ENCODE measurements at places on chromosomes 4 and X. TPM values are rescaled to one million over a fixed set of nuclear protein-coding genes. Genes with fewer than 3 reads are reported as not detected.

The IL1RAPL2 gene
- not detected for total RNA-seq

The MAGEC1 gene
- not detected for total RNA-seq

The TMEM31 gene
- not detected for total RNA-seq

The PRRG1 gene
- 5.1 TPM for total RNA-seq

The VCX3B gene
- total RNA-seq, result not detected

The CACNA1F gene
- not detected for total RNA-seq

The WFS1 gene
- 16.0 TPM for total RNA-seq

The FOXR2 gene
- not detected for total RNA-seq

The GLOD5 gene
- total RNA-seq, result not detected

The EPHA5 gene
- 0.44 TPM for total RNA-seq

The CNKSR2 gene
- 2.7 TPM for total RNA-seq

The HSD17B13 gene
- 0.08 TPM for total RNA-seq

The OSTC gene
- 93.6 TPM for total RNA-seq

The PRR27 gene
- not detected for total RNA-seq

The CPEB2 gene
- 10.9 TPM for total RNA-seq

The SHROOM2 gene
- 0.40 TPM for total RNA-seq

The RASGEF1B gene
- total RNA-seq, result not detected

The CTAG1A gene
- not detected for total RNA-seq

The C4orf33 gene
- total RNA-seq, result 7.2 TPM

The RGN gene
- not detected for total RNA-seq

The PFKFB1 gene
- 0.10 TPM for total RNA-seq

The SLC10A4 gene
- total RNA-seq, result 7.8 TPM

The HTRA3 gene
- 13.8 TPM for total RNA-seq

The MAGEA4 gene
- not detected for total RNA-seq

The UCP1 gene
- not detected for total RNA-seq

The GPR101 gene
- total RNA-seq, result not detected

The HSFX1 gene
- total RNA-seq, result 0.49 TPM

The PGAM4 gene
- total RNA-seq, result 0.43 TPM

The PCYT1B gene
- not detected for total RNA-seq

The BEX3 gene
- 246 TPM for total RNA-seq

The SOX3 gene
- total RNA-seq, result not detected

The UGT2B15 gene
- total RNA-seq, result 0.07 TPM

The F8A2 gene
- total RNA-seq, result not detected

The PABPC1L2B gene
- total RNA-seq, result not detected

The CYBB gene
- 0.12 TPM for total RNA-seq

The C1QTNF7 gene
- total RNA-seq, result not detected

The NCAPG gene
- 25.6 TPM for total RNA-seq

The NAT8L gene
- 9.8 TPM for total RNA-seq

The SLC7A11 gene
- 27.5 TPM for total RNA-seq

The GCNA gene
- 1.4 TPM for total RNA-seq

The CLDN34 gene
- not detected for total RNA-seq

The PRDM8 gene
- 0.41 TPM for total RNA-seq

The NFKB1 gene
- 22.6 TPM for total RNA-seq

The ZNF674 gene
- total RNA-seq, result 3.9 TPM
